ENCODE measurements at places on chromosomes 7 and 10.

DNA sequence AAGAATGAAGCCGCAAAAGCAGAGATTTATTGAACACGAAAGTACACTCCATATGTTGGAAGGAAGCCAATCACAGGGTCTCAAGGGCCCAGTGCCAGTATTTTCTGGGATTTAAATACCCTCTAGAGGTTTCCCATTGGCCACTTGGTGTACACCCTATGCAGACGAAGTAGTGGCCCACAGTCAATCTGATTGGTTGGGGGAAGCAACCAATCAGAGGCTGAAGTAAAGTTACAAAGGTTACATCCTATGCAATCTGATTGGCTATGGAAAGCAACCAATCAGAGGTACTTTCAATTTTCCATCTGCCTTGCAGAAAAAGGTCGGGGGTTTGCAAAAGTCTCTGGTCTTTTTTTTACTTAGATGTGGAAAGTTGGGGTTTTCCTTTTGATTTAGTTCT is 481.3 kb upstream of the NRP1 start:
- no peak for ATAC-seq

DNA sequence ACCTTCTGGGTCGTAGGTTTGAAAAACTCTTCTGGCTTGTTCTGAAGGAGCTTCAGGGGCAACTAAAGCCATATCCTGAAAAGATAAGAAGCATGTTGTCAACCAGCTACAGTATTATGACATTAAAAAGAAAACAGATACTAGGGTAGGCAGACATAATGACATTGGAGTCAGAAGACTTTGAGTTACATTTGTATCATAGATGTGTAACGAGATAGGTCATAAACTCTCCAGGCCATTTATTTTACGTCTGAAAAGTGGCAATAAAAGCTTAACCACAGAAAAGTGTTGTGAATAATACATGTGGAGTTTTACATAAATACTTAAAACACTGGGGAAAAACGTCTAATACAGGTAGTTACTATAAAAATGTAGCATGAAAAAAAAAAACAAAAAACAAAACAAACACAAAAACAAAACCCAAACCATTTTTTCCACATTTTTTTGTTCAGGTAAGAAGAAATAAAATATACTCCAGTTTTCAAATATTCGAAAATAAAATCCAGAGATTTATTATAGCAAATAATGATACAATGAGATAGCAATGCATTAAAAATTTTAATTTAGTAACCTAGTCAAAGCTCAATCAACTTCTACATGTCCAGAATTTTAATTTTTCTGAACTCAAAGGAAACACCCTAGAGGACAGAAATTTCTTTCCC is 64.1 kb downstream of the MINDY3 start:
- ATAC-seq = no peak

DNA sequence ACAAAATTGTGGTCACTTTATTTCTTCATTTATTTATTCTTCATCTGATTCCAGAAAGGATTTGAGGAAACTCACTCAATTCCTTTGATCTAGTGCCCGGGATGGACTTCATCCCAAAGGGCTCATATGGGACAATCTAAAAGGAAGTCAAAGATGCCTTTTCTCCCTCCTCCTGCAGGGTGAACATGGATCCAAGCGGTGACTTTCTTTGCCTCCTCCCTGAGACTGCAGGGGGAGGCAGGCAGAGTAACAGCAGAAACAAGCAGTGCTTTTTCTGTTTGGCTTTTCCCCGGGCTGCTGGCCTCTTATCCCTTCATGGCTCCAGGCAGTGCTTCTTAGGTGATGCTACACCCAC is 10.0 kb upstream of the DNMBP start:
- peak; percentile 56 for ATAC-seq

- peak; percentile 30 for ATAC-seq
Measured at GRCh38 chr7:102122026-102122425, 164.6 kb upstream of the SH2B2 start.

DNA sequence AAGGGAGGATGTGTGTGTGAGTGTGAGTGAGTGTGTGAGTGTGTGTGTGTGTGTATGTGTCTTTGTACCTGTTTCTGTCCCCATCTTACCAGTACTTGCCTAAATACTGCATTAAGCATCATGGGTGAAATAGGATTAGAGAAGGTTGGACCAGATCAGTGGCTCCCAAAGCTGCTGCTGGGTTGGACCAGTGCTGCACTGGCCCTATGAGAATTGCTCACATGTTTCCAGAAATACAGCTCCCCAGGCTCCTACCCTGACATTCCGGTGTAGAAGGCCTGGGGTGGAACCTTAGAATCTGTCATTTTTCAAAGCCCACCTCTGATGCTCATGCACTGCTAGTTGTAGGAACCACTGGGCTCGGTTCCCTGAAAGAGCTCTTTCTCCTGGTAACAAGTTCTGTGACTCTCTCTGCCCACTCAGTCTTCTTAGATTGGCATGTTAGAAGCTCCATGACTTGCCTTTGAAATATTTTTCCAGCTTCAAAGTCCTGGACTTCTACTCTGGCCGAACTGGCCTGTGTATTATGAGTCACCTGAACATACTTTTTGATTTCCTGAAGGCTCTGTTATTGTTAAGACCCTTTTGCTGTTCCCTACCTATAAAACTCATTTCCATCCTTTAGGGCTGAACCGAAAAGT is 224.7 kb downstream of the CUX1 start:
- ATAC-seq = peak; percentile 44

DNA sequence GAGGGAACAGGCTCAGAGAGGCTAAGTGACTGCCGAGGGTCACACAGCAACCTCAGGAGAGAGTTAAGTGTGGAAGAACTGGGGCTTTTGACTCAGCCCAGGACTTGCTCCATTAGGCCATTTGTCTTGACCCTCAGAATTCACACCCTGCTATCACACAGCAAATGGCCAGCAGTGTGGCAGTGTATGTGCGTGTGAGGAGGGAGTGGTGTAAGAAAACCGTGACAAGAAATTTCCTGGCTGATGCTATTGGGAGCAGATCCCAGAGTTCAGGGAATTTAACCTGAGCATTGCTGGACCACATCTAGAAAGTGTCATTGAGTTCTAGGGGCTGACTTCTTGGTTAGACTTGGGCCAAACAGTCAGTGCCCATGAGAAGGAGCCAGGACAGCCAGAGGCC is 18.4 kb downstream of the VWA2 start:
- no peak for ATAC-seq

DNA sequence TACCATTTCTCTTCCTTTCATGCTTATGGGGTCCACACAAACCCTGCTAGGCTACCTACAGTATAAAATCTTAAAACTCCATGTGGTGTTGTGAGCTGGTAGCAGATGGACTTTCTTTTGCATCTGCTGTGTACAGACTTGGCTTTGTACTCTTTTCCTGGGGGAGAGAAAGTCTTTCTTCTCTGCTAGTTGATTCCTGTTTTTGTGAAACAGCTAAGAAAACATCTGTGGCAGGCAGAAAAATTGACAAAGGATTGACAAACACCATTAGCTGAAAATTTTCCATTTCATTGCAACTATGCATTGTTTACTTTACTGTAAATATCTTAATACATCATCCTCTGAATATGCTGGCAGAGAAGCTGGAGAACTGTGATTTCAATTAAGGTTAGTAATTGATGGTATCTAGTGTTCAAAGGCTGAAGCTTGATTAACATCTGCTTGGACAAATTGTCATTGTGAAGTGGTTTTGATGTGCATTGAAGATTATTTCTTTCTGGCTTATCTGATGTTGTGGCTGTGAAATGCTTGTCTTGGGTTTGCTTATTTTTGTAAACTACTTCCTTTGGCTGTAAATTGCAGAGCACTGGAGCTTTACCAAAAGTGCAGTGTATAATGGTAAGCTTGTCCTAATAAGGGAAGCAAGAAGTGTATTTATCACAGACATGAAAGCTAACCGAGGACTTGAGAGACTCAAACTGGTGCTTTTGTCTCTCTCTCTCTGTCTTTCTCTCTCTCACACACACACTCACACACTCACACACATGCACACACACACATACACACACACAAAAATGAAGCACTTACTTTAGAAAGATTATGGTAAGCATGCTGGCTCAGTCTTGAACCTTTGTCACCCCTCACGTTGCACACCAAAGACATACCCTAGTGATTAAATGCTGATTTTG is at the start of gene FOXP2:
Gene FOXP2 (plus strand): TSS at position 660 of the 908 bp plus-strand sequence. CDS start 11,697 bp downstream, outside the sequence.
- no peak for ATAC-seq

GRCh38 chr10:94103801-94104221 is 110.1 kb downstream of the PLCE1 start:
- peak; percentile 78 for ATAC-seq

GRCh38 chr7:97015756-97016380 is 8.8 kb downstream of the DLX5 start:
- ATAC-seq = peak; percentile 6

DNA sequence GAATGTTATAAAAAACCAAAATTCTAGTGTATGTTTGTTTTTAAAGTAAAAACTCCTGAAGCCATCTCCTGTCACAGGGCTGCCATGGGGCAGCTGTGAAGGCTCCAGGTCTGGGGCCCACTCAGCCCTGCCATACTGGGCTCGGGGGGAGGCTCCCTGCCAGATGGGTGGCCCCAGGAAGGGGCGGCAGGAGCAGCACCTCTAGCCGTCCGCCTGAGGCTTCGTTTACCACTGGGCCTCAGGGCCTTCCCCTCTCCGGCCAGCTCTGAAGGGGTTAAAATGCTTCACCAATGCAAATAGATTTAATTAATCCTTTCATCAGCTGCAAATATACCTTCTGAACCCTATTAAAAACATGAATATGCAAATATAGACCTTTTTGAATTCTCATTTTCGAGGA is 139.0 kb downstream of the ELFN1 start:
- ATAC-seq = no peak

GRCh38 chr10:48913674-48914073 is 26.0 kb downstream of the LRRC18 start:
- ATAC-seq = no peak

- no peak for ATAC-seq
Measured at GRCh38 chr10:48890888-48891850, 48.5 kb downstream of the LRRC18 start.

DNA sequence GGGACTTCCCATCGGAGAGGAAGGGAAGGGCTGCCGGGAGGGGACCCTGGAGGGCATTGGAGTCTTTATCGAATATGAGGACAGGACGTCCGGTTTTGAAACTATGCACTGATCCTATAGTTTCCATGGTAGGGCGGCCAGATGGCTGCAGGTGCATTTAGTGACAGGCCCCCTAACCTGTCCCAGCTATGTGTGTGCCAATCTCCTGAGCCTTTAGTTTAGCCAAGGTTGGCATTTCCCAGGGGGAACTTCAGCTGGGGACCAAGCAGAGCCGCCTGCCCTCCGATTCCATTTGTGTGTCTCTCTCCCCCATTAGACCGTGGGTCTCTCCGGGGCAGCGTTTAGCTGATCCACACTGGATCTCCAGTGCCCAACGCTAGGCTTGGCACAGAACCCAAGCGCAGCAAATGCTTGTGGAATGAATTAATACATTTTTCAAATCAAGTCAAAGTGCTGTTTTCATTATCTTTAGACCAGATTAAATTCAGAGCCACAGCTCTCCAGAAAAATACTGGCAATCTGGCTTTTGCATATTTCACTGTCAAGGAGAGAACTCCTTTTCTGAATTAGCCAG is 19.9 kb downstream of the TMEM270 start:
- ATAC-seq = peak; percentile 61

GRCh38 chr10:23530079-23530478 is 91.2 kb downstream of the OTUD1 start:
- ATAC-seq = no peak

DNA sequence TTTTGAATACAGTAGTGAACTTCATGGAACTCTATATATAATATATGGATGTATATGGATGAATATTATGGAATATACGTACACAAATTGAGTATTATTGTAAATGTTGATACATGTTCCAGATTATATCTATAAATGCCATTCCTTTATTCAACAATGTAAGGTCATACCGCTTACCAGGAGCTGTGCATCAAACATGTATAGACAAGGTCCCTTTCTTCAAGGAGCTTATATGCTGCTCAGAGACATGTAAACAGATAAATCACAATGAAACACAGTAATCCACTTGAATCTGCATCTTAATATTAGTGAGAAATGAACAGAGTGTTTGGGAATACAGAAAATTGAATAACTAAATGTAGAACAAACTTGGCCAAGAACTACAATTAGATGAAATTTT is 898 bp upstream of the SEM1 start:
- no peak for ATAC-seq

DNA sequence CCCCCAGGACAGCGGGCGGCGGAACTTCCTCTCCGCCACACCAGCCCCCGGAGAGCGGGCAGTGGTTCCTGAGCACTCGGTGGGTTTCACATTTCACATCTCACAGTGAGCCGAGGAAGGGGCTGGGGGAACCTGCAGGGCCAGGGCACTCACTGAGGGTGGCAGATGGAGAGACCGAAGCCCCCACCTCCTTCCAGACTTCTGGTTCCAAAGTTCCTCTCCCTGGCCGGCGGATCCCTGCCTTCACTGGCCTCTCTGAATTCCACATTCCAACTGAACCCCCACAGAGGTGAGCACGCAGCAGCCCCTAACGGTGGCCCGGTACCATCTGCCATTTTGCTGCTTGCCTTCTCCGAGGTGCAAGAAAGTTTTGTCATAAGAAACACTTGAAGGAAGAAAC is 461.0 kb downstream of the PTPRN2 start:
- no peak for ATAC-seq

- no peak for ATAC-seq
Measured at GRCh38 chr7:82998436-82998835, 164.2 kb downstream of the PCLO start.

GRCh38 chr7:107815254-107815882 is 12.3 kb upstream of the SLC26A3 start:
- ATAC-seq = no peak

- ATAC-seq = no peak
Measured at GRCh38 chr7:68688416-68689086, 909.7 kb upstream of the AUTS2 start.

GRCh38 chr7:87935384-87935706 is 1.3 kb downstream of the ADAM22 start:
- 0 out of 3 replicates have a peak, but pooled peaks have one; percentile 2 for ATAC-seq

- no peak for ATAC-seq
Measured at GRCh38 chr10:113309791-113310190, 243.1 kb upstream of the HABP2 start.

- ATAC-seq = no peak
Measured at GRCh38 chr10:95767884-95768556, 12.1 kb downstream of the ENTPD1 start.

DNA sequence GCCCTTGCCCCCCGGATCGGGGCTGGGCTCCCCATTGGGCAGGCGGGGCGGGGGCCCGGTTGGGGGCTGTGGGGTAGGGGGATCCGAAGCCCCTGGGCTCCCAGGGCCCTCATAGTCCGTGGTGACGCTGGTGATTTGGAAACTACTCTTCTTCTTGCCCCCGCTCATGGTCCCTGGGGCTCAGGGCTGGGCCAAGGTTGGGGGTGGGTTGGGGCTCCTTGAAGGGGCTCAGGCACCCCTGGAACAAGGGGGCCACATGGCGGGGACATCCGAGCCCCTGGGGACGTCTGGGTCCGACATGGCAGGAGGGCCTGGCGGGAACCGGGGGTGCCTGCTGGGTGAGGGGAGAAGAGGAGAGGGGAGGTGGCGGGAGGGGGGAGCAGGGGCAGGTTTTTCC is 1.1 kb downstream of the TSC22D4 start:
- no peak for ATAC-seq

GRCh38 chr7:75740846-75741497 is 2.2 kb upstream of the HIP1 start:
- ATAC-seq = no peak

DNA sequence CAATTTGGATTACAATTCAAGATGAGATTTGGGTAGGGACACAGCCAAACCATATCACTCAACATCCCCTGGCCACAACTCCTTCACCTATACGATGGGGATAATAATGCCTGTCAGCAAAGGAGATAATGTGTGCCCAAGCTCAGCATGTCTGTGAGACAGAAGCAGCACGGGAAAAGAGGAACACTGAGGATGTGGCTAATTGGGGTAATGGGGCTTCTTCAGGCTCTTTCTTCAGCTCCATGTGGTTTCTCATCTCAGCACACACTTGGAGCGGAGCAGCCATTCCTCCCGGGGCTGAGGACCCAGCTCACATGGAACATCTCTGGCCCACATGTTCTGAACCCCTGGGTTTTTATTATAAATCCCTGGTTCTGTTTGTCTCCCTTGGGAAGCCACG is 136.0 kb upstream of the NAMPT start:
- no peak for ATAC-seq

All from SK-N-SH treated with all-trans-retinoic acid at 6 μM for 48 hours (cell line).